Mammary epithelial cell (primary cell): ENCODE measurements at places on chromosomes 1 and 21. TPM values are rescaled to one million over a fixed set of nuclear protein-coding genes. Genes with fewer than 3 reads are reported as not detected.

DNA sequence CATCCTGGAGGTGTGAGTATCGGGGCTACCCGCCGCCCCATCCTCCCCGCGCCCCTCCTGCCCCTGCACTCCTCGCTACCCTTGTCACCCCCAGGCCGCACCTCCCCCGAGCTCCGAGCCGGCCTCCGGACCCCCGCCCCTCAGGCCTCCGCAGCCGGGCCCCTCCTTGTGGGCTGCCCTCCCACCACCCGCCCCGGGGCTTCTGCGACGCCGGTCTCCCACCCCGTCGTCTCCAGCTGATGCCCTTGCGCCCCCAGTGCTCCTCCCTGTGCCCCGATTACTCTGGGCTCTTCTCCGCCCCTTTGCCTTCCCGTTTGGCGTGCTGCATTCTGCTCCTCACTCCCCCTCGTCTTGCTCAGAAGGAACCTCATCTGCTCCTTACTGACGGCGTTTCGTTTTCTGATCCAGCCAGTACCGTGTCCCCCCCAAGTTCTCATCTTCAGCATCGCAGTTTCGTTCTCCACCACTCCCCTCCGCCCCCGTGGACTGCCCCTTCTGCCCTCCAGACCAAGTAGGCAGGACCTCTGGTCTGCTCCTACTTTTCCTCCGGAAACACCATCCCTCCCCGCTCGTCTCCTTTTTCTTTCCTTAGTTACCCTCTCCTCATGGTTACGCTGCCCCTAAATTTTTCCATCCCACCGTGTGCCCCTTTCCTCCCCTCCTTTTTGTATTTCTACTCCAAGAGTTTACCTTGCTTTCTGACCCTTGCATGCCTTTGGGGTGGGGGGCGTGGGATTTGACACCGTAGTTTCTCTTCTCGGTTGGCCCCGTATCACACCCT, 841 bp downstream of the SNX27 start:
- peak; percentile 25 for DNase-seq

- peak; percentile 12 for DNase-seq
Measured at GRCh38 chr1:86741947-86742572, 37.7 kb downstream of the SH3GLB1 start.

DNA sequence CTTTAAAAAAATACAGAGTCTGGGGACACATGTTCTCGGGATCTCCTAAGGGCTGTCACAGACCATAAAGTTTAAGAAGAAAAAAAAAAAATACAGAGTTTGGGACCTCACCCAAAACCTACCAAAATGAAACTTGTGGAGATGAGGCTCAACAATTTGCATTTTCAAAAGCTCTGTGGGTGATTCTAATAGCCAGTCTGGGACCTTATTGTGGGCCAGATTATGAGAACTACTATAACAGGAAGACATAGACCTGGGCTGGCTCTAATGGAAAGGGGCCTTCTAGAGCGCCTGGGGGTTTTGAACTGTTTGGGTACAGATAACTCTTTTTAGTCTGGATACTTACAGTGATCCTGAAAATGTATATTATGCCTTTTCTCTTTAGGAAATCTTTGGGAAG, 69.1 kb downstream of the LAMC1 start:
- DNase-seq, result no peak

The ANKRD65 gene
- total RNA-seq, result 3.1 and 3.7 TPM in 2 replicates
